ENCODE measurements at places on chromosomes 12 and 14.
A peak's percentile ranks its signal among the peaks of the same experiment; 100 is the strongest.

GRCh38 chr12:27896419-27896990 lies 76.0 kb downstream of the PTHLH start:
- no peak for DNase-seq

DNA sequence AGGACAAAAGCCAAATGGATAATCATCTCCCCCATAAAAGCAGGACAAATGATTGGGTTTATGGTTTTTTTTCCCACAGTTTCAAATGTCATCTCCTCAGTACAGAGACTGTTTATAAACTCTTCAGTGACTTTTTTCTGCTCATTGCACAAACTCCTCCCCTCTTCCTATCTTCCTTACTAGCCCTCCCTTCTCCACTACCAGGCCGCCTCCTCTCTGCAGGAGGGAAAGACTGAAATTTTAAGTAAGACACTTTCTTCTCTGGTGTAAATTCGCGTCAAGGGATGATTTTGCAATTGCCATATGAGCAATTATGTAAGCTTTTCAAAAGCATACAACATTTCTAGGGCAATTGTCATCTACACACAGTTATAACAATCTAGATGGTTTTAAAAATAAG lies 37.0 kb downstream of the BTG1 start:
- no peak for DNase-seq

DNA sequence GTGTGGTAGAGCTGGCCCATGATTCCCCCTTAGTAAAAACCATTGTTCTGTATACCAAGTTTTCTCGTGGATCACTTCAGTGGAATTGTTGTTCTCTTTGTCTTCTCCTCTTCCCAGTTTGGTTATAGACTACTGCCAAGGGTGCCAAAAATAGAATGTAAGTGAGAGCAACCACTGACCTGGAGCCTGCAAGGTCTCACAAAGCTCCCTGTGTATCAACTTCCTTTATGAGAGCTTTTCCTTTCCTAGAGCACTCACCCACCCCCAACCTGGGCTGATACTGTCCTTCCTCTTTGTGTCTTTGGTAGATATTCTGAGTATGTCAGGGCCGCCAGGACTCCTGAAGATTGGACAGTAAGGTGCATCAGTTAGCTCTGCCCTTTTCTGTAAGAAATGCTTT lies 101.0 kb downstream of the SCN8A start:
- DNase-seq, result no peak

DNA sequence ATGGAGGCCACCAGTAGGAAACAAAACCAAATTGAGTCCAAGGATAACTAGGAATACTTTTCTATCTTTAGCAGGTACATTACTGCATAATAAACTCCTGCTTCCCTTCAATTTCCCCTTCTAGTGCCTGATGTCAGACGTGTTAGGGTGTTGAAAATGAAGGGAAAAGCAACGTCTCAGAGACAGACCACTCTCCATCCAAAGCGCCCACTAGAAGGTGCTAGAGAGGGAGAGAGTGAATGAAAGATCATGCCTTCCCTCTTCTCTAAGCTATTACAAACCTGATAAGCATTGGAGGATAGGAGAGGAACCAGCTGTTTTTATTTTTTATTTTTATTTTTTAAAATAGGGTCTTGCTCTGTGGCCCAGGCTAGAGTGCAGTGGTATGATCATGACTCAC lies 64.1 kb downstream of the ZNF641 start:
- DNase-seq, result no peak

DNA sequence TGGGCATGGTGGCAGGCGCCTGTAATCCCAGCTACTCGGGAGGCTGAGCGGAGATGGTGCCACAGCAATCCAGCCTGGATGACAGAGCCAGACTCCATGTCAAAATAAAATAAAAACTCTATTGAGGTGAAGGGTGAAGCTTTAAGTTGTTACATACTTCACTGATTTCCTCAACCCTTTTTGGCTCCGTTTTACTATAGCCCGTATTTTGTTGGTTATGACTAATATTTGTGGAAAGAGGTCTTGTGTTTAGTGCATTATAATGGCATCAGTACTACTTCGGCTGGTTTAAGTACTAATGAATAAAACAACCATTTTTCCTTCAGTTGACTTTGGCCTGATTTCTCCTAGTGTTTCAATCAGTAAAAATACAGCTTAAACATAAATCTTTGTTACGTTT lies 27.0 kb upstream of the SLC2A14 start:
- DNase-seq, result no peak

DNA sequence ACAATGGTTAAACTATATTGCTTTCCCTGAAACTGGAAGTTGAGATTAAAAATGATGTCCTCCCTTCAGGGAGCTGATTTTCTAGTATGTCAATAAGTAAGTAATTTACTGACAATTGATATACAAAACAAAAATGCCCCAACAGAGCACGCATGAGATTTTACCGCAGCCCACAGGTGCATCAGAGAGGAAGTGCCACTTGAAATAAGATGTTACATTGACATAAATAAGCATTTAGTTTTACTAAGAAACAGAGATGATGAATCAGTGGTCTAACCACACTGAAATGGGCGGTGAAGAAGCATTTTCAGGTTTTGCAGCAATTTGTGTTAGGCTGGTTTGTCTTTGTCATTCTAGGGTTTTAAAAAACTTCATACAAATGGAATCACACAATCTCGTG lies 8.8 kb upstream of the CLECL1 start:
- DNase-seq, result peak; percentile 49

DNA sequence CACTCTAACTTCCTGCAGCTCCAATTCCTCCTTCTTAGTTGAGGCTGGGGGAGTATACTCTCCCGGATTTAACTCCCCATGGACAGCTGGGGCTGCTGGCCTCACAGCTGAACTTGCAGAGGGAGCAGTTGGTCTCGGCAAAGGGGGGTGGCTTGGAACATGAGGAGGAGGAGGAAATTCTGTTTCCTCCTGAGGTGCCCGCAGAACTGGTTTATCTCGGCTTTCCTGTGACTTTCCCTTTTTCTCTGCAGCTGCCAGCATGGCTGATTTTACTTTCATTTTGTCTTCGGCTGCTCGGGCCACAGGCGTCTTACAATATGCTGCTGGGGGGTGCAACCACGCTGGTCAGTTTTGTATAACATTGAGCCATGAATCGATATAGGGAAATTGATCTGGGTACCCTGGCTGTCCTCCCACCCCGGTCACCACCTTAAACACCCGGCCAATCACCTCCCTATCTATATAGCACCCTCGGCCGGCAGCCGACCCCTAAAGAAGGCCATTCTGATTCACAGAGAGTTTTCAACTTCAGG lies 1317.6 kb downstream of the TMEM121 start:
- no peak for DNase-seq

GRCh38 chr12:68919581-68920239 lies 13.3 kb downstream of the CPM start:
- no peak for DNase-seq

GRCh38 chr12:51817027-51817953 lies 31.2 kb downstream of the FIGNL2 start:
- no peak for DNase-seq

GRCh38 chr14:58898655-58899316 lies 261.0 kb downstream of the DACT1 start:
- DNase-seq, result no peak

- DNase-seq, result no peak
Measured at GRCh38 chr12:126855768-126856167, 1411.2 kb upstream of the TMEM132C start.

DNA sequence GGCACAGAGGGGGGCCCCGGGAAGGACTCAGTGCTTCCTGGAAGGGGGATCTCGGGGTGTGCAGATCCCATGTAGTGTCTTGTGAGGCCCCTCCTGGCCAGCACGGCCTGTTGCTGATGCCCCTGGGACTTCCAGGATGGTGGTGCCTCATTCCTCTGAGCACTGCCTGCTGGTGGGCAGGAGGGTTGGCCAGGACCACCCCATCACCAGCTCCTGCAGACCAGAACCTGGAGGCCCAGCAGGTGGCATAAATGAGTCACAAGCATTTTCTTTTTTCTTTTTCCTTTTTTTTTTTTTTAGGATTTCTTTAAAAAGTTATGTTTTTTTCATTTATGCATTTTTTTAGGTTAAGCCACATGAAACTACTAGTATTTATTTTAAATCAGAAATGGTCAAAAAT lies 8.0 kb downstream of the MMP17 start:
- DNase-seq, result no peak

- no peak for DNase-seq
Measured at GRCh38 chr12:132100306-132101065, 43.6 kb downstream of the DDX51 start.

DNA sequence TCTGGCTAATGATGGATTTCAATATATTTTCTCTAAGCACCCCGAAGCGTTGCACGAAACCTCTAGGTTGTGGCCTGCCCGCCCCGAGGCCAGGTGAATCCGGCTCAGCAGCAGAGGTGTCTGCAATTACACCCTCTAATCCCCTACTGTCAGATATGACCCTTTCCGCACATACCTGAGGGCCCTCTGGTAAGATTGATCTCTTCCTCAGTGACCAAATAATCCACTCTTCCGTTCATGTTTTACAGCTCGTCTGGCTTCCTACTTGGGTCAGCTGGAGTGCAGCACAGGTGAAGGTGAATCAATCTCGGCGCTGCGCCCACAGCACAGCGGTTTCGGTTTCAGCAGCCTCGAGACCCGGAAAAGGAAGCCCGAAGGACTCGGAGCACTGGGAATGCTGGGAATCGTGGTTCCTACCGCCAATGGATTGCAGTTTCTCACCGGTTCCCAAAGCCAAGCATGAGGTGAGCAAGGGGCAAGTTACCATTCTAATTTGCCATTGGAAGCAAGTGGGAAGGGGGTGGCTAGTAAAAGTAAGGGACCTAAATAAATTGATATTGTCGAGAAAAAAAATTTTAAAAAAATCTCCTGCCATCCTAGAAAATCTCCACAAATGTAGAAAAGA lies at the start of gene SYNJ2BP:
TSS of gene SYNJ2BP (minus strand) at position 366 of the 625 bp plus-strand sequence. CDS start at position 239, 127 bp downstream.
- DNase-seq, result peak; percentile 10

Data from stimulated activated CD8-positive, alpha-beta memory T cell treated with anti-CD3 and anti-CD28 coated beads, Interleukin-4, amount 100 ng/mL, for 1 hour (primary cell).